SK-N-SH treated with all-trans-retinoic acid at 6 μM for 48 hours (cell line): ENCODE measurements at places on chromosomes 13 and 19.
A peak's percentile ranks its signal among the peaks of the same experiment; 100 is the strongest.

DNA sequence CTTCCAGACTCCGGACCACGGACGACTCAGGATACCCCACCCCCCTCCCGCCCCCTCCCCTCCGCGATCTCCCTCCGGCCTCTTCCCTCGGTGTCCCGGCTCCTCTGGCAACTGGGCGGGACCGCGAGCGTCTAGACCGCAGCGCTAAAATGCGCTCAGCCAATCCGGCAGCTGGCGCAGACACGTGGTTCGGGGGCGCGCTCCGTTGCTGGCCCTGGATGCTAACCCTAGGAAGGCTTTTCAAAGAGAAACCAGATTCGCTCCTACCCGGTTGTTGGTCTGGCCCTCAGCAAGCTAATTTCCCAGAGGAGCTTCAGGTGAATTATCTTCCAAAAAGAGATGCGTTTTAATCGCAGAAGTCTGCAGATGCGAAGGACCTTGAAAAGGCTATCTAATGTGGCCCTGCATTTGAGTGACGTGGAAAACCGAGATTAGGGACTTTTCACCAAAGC, at the start of gene DZIP1:
TSS of gene DZIP1 (minus strand) at position 106 of the 452 bp plus-strand sequence. CDS start 2,677 bp downstream, outside the sequence.
- peak; percentile 91 for ATAC-seq

DNA sequence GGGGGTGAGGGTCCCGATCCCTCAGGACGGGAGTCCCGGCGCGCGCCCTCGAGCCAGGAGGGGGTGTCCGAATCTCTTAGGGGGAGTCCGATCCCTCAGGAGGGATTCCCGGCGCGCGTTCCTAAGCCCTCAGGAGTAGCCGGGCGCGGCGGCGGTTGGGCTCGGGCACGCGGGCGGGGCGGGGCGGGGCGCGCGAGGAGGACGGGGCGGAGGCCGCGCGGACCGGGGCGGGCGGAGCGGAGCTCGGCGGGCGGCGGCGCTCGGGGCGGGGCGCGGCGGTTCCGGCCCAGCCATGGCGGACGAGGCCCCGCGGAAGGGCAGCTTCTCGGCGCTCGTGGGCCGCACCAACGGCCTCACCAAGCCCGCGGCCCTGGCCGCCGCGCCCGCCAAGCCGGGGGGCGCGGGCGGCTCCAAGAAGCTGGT, at the start of gene CUL4A:
TSS of gene CUL4A (plus strand) at position 278 of the 423 bp plus-strand sequence. CDS start at position 293, 15 bp downstream.
- peak; percentile 68 for ATAC-seq

GRCh38 chr19:46413262-46414031, at the start of gene CCDC8:
CCDC8 (minus strand) TSS chr19:46413564; CDS start chr19:46412810, 754 bp downstream.
- ATAC-seq: no peak

DNA sequence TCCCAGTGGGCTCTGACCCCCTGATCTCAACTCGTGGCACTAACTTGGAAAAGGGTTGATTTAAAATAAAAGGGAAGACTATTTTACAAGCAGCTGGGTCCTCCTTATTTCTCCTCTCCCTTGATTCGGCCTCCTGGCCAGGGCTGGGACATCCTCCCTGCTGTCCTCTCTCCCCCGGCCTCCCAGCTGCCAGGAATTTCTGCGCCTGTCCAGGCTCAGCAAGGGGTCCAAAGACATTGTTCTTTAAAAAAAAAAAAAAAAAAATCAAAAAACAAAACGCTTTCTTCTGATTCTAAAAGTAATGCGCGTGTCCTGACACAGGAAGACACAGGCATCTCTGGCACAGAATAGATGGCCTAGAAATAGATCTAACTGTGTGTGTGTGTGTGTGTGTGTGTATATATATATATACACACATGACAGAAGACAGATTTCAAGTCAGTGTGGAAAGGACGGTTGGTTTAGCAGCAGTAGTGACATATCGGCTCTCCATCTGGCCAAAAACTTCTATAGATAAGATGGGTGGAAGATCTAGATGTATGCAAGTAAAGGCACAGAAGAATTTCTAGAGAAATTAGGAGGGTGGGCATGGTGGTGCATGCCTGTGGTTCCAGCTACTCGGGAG, 12.3 kb upstream of the LENG8 start:
- no peak for ATAC-seq

GRCh38 chr19:947707-948539, 22.1 kb downstream of the ARID3A start:
- ATAC-seq: no peak

DNA sequence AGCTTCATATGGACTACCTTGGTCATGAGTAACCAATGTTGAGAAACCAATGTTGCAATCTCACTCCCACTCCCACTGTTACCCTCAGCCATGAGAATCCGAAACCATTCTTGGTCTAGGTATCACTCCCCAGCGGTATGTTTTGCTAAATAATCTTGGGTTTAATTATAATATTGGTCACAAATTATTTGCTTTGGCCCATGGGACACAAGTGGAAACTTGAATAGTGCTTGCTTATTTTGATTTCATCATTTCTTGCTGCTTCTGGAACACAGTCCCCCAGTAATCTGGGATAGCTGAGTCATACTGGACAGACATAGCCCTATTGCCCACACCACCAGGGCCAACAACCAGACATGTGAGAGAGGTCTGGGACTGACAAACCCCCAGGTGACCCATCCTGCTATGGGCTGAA, 171.6 kb upstream of the IPO5 start:
- no peak for ATAC-seq

DNA sequence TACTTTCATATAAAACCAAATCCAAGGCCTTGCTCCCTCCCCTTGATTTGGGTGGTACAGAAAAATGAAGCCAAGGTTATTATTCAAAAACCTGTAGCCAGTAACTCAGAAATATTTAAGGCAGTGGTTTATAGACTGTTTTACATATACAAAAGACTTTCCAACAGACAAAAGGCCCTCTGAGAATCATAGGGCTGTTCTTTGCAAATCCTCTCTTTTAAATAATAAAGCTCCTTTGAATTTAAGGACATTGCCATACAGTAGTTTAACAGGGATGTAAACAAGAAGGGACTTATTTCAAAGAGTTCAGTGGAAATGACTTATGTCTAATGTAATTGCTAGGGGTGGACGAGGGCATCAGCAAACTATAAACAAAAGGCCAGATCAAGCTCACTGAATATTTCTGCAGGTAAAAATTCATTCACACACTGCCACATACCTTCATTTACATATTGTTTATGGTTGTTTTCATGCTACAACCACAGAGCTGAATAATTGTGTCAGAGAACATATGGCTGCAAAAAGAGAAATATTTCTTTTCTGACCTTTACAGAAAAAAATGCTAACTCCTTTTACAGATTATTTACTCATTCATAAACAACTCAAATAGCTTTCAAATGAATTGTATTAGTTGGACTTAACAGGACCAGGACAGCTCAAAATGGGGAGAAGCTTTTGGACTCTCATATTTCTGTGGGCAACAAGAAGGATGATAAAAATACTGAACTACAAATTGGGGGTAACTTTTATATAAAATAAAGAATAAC, 665.6 kb downstream of the SLITRK1 start:
- ATAC-seq: no peak; the same call in 1 of the 3 replicates

DNA sequence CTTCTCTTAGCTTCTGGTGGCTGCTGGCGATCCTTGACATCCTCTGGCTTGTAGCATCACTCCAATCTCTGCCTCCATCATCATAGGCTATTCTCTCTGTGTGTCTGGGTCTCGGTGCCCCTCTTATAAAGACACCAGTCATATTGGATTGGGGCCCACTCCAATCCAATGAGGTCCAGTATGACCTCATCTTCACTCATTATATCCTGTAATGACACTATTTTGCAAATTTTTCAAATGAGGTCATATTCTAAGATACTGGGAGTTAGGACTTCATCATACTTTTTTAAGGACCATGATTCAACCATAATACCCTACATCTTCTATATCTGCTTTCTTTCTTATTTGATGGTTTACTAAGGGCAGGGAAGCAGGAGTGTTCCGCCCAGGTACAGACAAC, 12.0 kb upstream of the SLC46A3 start:
- ATAC-seq: no peak

GRCh38 chr13:80037505-80037888, 303.4 kb downstream of the SPRY2 start:
- ATAC-seq: peak; percentile 89
